ENCODE measurements at places on chromosomes 6 and 20. TPM values are rescaled to one million over a fixed set of nuclear protein-coding genes. Genes with fewer than 3 reads are reported as not detected.

GRCh38 chr20:42483730-42484303, 705.9 kb downstream of the PTPRT start:
- DNase-seq, result peak; percentile 45

DNA sequence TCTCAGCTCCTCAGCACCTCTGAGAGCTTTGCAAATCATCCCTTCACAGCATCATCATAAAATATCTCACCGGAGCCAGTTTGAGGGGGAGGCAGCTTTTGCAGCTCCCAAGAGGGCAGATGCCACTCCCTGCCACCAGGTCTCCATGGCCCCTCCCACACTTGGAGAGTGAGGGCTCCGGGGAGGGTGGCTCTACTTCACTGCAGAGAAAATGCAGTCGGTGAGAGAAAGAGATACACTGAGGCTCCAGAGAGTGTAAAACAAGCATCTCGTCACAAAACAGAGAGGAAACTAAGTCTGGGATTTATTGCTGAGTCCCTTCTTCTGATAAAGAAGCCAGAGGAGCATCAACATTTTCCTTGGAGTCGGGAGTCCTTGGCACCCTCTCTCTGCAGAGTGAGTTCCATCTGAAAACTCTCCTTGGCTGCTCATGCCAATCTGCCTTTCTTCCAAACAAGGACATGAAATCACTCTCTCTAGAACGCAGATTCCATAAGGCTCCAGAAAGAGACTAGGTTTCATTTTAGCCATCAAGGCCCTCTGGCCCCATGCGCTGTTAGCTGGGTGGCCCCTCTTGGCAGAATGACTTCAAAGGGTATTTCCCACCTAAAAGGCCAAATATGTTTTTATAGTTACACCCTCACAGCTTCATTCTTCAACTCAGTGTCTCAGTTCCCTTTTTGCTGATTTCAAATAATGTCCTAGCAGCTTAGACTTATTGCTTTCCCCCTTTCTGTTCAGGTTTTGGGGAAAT, 70.6 kb upstream of the F13A1 start:
- no peak for DNase-seq

Gene OR2J3
- total RNA-seq, result not detected

- no peak for DNase-seq
Observed at GRCh38 chr6:6026513-6027205, 19.9 kb upstream of the NRN1 start.

Gene OR2H2
- not detected for total RNA-seq

- DNase-seq, result no peak
Observed at GRCh38 chr20:13571662-13572061, 67.1 kb downstream of the TASP1 start.

DNA sequence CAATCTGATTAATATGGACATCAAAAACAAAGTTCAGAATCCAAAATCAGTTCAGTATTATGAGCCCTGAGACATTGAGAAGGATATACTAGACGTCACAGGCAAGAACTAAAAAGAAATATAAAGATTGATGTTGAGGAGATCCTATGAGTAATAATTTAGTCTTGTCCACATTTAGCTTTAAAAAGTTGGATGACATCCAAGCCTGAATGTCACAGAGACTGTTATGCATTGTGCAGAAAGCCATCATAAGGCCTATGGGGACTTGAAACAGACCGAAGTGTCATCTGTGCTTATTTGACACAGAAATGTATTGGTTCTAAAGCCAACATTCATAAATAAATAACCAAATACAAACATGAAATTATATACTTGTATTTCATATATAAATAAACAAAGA, 581.8 kb upstream of the MMS22L start:
- no peak for DNase-seq

DNA sequence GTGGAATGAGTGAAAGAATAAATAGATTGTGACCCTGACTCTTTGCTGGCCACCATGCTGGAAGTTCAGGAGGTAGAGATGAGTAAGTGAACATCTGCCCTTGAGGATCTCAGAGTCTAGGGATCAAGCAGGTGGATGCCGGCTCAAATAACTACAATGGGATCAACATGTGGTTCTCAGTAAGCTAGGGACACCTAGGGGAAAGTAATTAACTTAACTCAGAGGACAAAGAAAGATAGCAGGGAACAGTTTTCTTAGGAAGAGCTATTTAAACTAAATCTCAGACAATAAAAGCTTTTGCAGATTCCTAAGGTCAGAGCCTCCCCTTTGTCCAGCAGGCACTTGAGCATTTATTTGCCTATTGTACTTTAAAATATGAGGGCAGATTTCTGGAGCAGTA, 29.1 kb downstream of the SLC13A3 start:
- no peak for DNase-seq

Gene QRSL1
- total RNA-seq, result 3.0 TPM

GRCh38 chr6:72206606-72207005, 320.3 kb downstream of the RIMS1 start:
- DNase-seq, result no peak

Gene NKAPL
- total RNA-seq, result not detected

GRCh38 chr6:88006557-88006956, 41.1 kb upstream of the SPACA1 start:
- DNase-seq, result no peak

Gene CDSN
- total RNA-seq, result not detected

GRCh38 chr6:109240370-109241084, 141.7 kb downstream of the CD164 start:
- DNase-seq, result no peak

DNA sequence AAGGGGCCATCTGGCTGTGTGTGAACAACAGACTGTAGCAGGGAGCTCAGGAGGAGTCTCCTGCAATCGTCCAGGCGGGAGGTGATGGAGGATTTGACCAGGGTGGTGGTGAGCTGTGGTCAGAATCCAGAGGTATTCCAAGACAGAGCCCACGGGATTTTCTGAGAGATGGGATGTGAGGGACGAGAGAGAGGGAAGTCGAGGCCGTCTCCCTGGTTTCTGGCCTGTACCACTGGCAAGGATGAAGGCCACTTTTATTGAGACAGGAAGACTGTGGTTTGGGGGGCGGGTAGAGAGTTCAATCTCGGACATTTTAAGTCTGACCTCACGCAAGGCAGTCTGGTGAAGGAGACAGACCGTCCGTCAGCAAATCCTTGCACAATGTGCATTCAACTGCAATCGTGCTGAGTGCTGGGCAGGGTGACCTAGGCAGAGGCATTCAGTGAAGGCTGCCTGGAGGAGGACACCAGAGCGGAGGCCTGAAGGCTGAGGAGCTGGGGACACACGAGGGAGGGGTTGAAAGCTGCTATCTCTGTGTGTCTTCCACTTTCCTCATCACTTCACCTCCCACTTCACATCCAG, 53.9 kb downstream of the PREX1 start:
- no peak for DNase-seq

DNA sequence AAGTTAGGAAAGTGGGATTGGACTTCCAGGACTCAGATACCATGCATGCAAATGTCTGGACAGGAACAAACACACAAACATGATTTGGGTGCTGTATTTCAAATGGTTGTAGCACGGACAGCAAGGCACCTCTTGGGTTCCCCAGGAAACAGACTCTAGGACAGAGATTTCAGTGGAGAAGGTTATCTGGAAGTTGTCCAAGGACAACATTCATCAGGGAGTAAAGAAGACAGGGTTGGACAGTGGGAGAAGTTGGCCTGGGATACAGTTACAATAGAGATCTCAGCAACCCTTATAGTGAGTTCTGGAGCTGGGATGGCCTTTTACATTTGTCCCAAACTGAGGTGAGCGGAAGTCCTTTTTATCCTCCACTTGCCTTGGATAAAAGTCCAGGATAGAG, 19.8 kb upstream of the TINAG start:
- DNase-seq, result no peak

DNA sequence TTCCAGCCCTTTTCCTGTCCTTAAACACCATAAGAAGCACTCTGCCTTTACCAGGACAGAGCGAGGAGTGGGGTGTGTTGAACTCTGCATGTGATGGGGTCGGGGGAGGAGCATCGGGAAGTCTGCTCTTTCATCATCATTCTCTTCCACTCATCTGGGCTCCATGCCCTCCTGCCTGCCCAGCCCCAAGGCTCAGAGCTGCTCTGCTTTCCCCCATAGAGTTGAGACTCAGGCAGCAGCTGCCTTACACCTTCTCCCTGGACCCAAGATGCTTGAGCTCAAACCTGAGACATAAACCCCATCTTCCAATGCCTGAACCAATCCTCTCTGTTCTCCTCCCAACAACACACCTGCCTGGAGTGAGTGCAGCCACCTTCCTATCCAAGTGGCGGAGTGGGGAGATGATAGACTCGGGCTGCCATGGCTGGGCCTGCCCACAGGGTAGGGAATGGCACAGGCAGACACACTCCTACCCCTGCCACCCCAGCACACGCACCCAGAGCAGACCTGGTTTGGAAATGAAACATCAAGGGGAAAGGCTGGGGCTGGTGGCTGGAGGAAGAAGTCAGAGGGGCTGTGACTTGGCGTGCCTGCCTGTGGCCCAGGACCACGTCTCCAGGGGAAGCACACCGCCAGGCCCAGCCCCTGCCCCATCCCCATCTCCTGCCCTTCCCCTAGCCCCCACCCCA, 28.4 kb downstream of the TFEB start:
- no peak for DNase-seq

DNA sequence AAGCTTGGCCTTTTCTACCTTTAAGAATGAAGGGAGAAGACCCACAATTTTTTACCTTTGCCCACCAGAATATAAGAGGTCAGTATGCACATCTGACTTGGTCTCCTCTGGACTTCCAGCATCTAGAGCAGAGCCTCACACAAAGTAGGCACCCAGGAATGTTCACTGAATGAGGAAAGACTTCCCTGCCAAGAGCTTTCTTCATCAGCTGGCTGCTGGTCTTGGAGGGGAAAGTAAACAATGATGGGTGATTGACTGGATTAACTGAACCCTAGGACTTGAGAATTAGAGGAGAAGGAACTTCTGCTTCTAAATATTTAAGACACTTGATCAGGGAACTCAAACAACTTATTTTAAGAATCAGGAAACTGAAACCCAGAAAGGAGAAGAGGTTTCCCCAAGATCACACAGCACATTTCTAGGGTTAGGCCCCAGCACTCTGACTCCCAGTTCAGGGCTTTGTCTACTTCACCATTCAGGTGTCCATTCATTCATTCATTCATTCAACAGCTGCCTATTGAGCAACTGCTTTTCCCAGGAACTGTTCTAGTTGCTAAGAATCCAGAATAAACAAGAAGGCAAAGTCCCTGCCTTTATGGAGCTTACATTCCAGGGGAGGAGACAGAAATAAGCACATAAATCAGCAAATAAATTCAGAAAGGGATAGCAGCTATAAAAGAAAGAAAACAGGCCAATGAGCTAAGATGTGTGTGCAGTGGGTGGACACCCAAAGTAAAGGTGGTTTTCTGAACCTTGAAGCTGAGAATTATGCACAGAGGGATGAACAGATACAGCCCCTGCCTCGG, 216.9 kb upstream of the LRFN2 start:
- DNase-seq, result no peak

DNA sequence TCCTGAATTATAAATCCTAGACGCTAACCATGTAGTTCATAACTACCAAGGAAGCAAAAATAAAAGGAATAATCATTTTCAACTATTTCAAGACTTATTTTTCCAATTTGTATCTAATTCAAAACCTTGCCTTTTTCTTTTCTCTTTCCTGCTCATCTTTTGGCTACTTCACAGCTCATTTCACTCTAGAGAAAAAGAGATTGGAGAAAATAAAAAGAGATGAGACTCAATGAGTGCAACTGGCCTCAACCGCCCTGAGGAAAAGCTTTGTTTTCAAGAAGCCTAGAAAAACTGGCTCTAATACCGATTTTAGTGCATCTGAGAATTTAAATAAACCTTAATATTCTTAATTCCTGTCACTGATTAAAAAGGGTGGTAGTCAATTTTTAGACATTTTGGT, 36.4 kb downstream of the IPCEF1 start:
- no peak for DNase-seq

DNA sequence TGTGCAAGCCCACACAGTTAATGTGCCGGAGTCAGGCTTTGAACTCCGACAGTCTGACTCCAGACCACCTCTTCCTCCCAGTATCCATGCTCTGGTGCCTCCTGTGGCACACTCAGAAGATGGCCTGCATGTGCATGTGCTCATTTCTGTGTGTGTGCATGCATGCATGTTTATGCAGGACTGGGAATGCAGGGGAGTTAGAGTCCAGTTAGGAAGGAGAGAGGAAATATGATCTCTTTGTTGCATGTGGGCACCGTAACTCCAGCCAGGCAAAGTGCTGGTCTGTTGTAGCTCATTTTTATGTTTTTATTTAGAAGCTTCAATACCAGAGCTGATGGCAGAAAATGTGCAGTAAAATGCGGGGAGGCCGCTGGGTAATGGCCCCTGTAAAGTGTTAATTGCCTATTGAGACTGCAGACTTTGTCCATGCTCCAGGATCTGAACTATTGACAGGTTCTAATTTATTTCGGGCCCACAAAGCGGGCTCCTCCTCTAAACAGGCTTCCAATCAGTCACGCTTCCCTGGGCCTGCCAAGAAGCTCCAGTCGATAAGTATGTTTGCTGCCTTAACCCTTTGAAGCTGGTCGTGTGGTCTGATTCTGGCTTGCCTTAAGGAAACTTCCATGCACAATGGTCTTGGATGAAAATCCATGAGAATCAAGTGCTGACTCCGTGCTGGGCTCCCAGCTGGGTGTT, 248.3 kb downstream of the DHX35 start:
- no peak for DNase-seq

Gene ME1
- 7.9 TPM for total RNA-seq

GRCh38 chr6:1917626-1918371, 308.1 kb downstream of the FOXC1 start:
- DNase-seq, result peak; percentile 45

GRCh38 chr20:39518654-39519053, 556.5 kb downstream of the DHX35 start:
- no peak for DNase-seq

GRCh38 chr6:148508401-148509041, 165.9 kb downstream of the SASH1 start:
- DNase-seq, result no peak

DNA sequence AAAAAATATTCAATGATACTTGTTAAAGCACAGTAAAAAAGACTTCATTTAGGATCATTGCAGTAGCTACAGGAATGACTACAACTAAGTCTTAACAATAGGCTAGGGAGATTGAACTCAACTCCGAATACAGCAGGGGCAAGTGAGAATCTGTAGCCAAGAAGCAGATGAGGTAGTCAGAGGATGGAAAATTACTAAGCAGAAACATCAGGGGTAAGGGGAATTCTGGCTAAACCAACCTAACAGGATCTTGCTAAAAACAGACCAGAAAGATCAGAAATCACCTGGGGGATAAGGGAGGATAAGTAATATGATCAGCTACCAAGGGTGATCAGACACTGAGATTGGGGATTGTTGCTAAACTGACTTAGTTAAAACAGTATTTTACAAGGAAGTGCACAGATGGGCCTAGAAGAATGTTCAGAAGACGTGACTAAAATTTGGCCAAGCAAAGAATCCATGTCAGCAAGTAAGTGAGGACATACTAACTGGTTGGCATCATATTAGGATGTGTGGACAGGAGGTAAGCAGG, 217.5 kb downstream of the TENT5A start:
- no peak for DNase-seq

Gene TRAPPC3L
- total RNA-seq, result not detected

Gene RALY
- total RNA-seq, result 37.9 TPM

Gene NMBR
- not detected for total RNA-seq

DNA sequence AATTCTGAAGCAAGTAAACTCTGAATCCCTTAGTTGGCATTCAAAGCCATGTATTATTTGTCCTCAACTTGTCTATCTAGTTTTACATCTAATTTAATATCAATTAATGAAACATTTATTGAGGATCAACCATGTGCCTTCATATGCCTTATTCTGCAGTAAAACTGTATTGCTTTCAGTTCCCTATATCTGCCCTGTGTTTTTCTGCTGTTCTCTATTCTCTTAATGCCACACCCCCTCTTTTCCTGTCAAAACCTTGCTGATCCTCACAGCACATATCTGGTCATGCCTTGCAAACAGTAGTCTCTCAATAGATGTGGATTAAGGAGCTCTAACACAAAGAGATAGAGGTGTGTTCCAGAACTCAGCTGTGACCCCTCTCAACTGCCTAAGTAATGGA, 2.0 kb downstream of the FIG4 start:
- no peak for DNase-seq

Data from body of pancreas (tissue), 4 donors.